GM18507 (cell line): ENCODE measurements at places on chromosomes 4 and X.

- no peak for DNase-seq
These were observed 178.7 kb upstream of the EMCN start for GRCh38 chr4:100696531-100696930.

DNA sequence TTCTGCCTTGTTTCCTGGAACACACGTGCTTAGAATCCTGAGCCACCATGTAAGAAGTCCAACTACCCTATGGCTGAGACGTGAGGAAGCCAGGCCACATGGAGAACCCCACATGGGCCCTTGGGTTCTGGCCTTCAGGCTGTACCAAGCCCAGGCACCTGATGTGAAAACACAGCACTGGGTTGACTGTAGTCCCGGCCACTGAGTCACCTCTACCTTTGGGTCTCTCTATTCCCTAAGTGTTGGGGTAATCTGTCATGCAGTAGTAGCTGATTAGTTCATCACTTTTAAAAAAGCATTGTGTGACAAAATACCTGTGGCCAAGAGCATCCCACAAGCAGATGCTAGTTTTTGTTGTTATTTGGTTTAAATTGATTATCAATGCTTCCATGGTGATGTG, 24.3 kb downstream of the CFAP97 start:
- DNase-seq: no peak

GRCh38 chrX:20431486-20431885, 164.8 kb upstream of the RPS6KA3 start:
- no peak for DNase-seq

DNA sequence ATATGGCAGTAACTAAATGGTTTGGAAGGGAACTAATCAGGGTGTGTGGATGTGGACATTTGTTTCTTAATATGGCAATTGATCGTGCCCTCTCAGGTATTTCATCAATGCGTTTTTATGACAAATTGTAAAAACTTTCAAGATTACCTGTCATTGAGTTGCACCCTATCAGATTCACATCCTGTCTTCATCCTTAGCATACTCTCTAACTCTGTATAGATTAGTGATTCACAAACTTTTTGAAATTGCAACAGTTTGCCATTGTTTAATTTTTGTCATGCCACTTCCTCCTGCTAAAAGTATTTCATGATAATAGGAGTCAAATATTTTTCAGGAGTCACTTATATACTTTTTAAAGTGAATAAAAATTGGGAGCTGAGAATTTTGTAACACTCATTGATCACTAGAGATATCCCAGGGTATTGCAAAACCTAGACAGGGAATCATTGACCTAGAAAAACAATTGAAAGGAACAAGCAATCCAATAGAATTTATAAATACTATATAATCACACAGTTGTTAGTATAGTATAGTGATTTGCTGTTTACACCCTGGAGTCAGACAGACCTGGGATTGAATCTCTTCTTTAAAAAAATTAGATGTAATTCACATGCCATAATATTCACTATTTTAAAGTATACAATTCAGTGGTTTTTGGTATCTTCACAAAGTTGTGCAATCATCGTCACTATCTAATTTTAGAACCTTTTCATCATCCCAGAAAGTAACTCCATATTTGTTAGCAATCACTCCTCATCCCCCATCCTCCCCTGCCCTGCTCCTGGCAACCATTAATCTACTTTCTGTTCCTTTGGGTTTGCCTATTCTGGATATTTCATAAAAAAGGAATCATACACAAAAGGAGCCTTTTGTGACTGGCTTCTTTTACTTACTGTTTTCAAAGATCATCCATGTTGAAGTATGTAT, 8.9 kb downstream of the MID2 start:
- DNase-seq: no peak

DNA sequence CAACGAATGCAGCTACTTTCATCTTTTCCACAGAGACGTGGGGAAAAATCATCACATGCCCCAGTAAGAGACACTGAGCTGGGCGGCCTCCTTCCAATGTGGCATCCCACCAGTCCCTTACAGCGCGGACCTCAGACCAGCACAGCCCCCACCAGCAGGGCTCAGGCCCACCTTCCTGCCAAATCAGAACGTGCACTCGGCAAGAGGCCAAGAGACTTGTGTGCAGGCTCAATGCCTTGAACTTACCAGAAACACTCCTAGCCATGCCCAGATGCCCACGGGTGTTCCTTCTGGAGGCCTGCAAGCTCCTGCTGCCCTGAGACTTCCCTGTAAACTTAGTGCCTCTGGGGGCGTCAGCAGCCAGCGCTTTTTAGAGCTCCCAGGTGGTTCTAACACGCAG, 31.2 kb downstream of the WDR1 start:
- no peak for DNase-seq

GRCh38 chr4:2791518-2792395, 1.1 kb upstream of the SH3BP2 start:
- DNase-seq: no peak
